ENCODE measurements at places on chromosomes 5 and 9. TPM values are rescaled to one million over a fixed set of nuclear protein-coding genes. Genes with fewer than 3 reads are reported as not detected.

DNA sequence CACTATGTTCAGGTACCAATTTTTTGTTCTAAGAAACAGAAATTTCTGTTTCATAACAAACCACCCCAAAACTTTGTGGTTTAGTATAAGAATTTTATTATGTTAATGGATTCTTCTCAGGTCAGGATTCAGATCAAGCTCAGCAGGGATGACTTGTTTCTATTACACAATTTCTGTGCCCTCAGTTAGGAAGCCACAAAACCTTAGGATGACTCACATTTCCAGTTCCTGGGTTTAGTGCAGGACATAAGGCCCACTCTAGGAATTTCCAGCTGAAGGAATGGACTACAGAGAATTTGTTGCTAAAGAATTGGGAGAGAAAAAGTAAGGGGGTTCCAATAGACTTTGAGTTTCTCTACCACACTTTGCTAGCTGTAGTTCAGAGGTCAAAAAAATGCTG lies 629.3 kb downstream of the ANXA1 start:
- no peaks in the 10 kb centered on the region for H3K4me1 ChIP-seq
- DNase-seq = no peak
- H3K4me3 ChIP-seq = no peak overlapping the region

- H3K27ac ChIP-seq = no peak overlapping the region
- H3K4me1 ChIP-seq = no peaks in the 10 kb centered on the region
- no peak for DNase-seq
Observed at GRCh38 chr9:130167927-130168326, 4.3 kb upstream of the NCS1 start.

DNA sequence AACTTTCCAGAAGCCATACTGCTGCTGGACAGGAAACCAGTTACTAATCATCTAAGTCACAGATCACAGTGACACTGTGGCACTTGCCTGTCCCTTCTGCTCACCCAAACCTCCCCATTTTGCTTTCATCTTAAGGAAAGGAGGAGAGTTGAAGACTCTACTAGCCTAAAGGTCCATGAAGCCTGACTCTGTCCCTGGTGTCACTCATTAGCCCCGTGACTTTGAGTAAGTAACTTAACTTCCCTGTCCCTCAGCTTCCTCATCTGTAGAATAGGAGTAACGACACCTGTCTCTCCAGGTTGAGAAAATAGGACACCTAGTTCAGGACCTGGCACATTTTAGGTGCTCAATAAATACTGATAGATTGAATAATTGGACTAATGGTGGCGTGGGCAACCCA lies 536 bp upstream of the SLC6A7 start:
- no peaks in the 10 kb centered on the region for H3K27me3 ChIP-seq
- H3K36me3 ChIP-seq = no peaks in the 10 kb centered on the region
- no peak overlapping the region for H3K4me3 ChIP-seq
- no peaks in the 10 kb centered on the region for H3K4me1 ChIP-seq
- DNase-seq = no peak
- H3K27ac ChIP-seq = no peak overlapping the region

GRCh38 chr5:39190311-39191102 lies 28.9 kb downstream of the FYB1 start:
- no peak for DNase-seq
- H3K27me3 ChIP-seq = 0 out of 2 replicates have a peak, but pooled peaks cover 4% of the 10 kb centered on the region
- no peaks in the 10 kb centered on the region for H3K36me3 ChIP-seq

- H3K27ac ChIP-seq = no peak overlapping the region
- no peaks in the 10 kb centered on the region for H3K36me3 ChIP-seq
- DNase-seq = no peak
- no peaks in the 10 kb centered on the region for H3K27me3 ChIP-seq
Observed at GRCh38 chr5:142390334-142390733, 65.5 kb upstream of the SPRY4 start.

- peak; percentile 81 for DNase-seq
- no peaks in the 10 kb centered on the region for H3K27me3 ChIP-seq
- no peak overlapping the region for H3K4me3 ChIP-seq
- H3K36me3 ChIP-seq = no peaks in the 10 kb centered on the region
Observed at GRCh38 chr5:172420235-172420939, 33.9 kb downstream of the SH3PXD2B start.

DNA sequence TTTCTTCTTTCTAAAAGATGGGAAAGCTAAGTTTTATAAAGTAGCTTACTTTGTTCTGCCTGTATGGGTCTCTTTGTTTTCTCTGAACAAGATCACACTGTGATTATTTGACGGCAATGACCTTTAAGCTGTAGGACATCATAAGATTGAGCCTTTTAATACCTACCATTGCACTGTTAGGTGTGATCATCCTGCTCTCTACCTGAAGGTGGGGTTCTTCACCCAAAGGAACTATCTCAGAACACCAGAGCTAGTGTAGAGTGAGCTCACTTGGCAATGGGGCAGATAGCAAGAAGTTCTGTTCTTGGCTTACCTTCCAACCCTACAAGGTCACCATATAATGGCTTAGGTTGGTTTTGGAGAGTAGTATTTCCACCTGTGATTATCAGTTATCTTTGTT lies 200.2 kb downstream of the SPATA31D1 start:
- no peaks in the 10 kb centered on the region for H3K27me3 ChIP-seq
- DNase-seq = no peak
- H3K27ac ChIP-seq = no peak overlapping the region
- no peaks in the 10 kb centered on the region for H3K4me1 ChIP-seq
- no peak overlapping the region for H3K4me3 ChIP-seq

DNA sequence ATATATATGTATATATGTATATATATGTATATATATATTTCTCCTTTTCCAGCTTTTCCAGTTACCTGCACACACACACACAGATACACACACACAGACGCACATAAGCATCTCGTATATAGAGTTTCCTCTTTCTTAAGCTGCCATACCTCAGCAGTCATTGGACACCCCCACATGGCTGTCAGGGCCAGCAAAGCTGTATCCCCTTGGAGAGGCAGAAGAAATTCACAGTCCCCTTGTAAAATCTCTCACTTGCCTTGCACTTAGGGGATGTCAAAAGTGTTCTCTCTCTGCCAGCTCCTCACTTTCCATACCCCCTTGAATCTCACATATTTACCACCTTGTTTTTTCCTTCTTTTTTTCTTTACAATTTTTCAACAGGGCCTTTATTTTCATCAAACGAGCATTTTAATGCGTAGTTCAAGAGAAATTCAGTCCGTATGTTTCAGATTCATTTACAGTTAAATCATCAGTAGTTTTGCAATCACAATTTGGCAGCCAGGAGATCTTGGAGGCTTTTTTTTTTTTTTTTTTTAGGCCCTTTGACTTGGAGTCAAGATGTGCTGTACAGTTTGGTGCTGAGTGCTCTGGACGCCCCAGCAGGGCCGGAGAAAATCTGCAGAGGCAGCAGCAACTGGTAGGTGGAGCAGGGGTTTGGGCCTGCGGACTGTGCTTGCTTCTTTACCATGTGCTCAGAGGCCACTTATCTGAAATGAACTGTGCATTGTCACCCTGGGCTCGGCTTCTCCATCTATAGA lies 244.9 kb upstream of the KLF4 start:
- H3K27ac ChIP-seq = no peak overlapping the region
- H3K4me3 ChIP-seq = no peak overlapping the region
- no peaks in the 10 kb centered on the region for H3K27me3 ChIP-seq
- no peak for DNase-seq

DNA sequence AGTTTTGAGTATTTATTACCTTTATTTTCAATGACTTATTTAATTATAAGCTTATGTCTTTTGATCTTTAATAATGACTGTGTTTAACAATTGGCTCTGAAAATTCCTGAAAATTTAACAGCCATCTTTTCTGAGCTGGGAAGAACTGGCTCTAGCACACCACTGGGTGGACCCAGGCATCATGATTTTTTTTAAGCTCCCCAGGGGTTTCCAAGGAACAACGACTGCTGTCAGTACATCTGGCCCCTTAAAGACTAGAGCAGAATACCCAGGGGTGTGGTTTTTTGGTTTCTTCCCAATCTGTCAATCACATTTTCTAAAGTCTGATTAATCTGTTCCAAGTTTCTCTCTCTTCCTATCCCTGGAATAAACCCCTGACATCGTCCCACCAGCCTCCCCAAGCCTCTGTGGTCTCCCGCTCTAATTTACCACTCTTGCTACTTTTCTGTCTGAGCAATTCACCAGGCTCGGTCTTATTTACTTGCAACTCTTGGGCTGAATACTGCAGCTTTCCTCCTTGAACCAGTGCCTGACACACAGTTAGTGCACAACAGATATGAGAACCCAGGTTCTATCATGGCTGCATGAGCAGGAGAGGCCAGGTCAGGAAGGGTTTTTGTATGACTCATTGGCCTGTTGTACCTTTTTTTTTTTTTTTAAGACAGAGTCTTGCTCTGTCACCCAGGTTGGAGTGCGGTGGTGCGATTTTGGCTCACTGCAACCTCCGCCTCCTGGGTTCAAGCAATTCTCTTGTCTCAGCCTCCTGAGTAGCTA lies 321.9 kb downstream of the ZSWIM6 start:
- no peak overlapping the region for H3K4me3 ChIP-seq
- DNase-seq = no peak
- H3K4me1 ChIP-seq = peaks cover 11% of the 10 kb centered on the region
- no peaks in the 10 kb centered on the region for H3K27me3 ChIP-seq
- no peak overlapping the region for H3K27ac ChIP-seq

GRCh38 chr9:4986296-4986695 lies 1.2 kb downstream of the JAK2 start:
- peak overlapping the region; percentile 79 for H3K4me3 ChIP-seq
- peak overlapping the region; percentile 75 for H3K27ac ChIP-seq
- no peaks in the 10 kb centered on the region for H3K36me3 ChIP-seq
- no peaks in the 10 kb centered on the region for H3K27me3 ChIP-seq

GRCh38 chr9:81560851-81561732 lies 128.3 kb downstream of the TLE1 start:
- H3K27me3 ChIP-seq = no peaks in the 10 kb centered on the region
- no peaks in the 10 kb centered on the region for H3K36me3 ChIP-seq
- no peaks in the 10 kb centered on the region for H3K4me1 ChIP-seq
- no peak for DNase-seq
- no peak overlapping the region for H3K4me3 ChIP-seq

DNA sequence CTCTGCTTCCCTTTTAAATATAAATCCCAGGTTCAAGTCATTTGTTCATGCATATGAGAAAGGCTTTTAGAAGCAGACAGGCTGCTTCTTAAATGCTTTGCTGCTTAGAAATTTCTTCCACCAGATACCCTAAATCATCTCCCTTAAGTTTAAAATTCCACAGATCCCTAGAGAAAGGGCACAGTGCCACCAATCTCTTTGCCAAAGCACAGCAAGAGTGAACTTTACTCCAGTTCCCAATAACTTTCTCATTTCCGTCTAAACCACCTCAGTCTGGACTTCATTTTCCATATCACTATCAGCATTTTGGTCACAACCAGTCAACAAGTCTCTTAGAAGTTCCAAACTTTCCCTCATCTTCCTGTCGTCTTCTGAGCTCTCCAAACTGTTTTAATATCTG lies 679.8 kb upstream of the FTMT start:
- H3K27me3 ChIP-seq = no peaks in the 10 kb centered on the region
- H3K4me1 ChIP-seq = no peaks in the 10 kb centered on the region
- no peak for DNase-seq
- H3K27ac ChIP-seq = no peak overlapping the region
- no peak overlapping the region for H3K4me3 ChIP-seq

GRCh38 chr5:88556406-88556805 lies 287.8 kb upstream of the TMEM161B start:
- DNase-seq = no peak
- H3K36me3 ChIP-seq = no peaks in the 10 kb centered on the region
- H3K27ac ChIP-seq = no peak overlapping the region
- H3K4me1 ChIP-seq = peaks cover 7% of the 10 kb centered on the region
- H3K4me3 ChIP-seq = no peak overlapping the region

DNA sequence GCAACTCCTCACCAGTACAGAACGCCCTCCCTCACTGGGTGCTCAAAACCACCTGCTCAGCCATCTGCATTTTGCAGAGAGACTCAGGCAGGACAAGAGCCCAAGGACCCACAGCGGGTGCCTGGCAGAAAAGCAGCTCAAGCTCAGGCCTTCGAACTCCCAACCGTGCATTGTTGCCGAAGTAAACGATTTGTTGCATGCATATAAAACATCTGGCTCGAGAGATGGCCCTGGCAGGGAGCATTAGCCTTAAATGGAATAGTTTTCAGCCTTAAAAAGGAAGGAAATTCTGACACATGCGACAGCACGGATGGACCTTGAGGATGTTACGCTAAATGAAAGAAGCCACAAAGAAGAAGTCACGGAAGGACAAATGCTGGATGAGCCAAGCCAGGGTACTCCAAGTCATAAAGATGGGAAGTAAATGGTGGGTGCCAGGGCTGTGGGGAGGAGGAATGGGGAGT lies 160.4 kb upstream of the PHYKPL start:
- H3K36me3 ChIP-seq = no peaks in the 10 kb centered on the region
- no peak overlapping the region for H3K4me3 ChIP-seq
- DNase-seq = no peak
- H3K27me3 ChIP-seq = no peaks in the 10 kb centered on the region
- no peaks in the 10 kb centered on the region for H3K4me1 ChIP-seq

DNA sequence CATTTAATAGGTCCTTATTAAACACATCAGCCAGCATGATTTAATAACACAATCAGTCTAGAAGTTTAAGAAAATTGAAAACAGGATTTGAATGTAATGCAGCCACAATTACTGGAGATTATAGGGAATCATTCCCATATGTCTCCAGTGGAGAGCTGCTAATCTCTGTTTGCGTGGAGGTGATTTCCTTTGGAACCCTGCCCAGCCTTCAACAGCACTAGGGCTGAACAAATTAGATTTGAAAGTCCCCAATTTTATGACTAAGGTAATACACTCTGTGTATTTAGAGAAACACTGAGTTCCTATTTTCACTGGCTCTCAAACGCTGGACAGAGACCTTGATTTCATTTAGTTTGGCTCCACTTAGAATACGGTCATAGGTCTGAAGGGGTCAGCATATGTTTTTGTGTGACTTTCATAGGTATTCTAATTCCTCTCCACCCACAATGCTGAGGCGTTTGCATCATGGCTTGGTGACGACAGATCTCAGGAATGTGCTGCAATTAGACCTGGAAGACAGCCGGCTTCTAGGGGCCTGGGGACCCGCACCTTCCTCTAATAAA lies 508.3 kb downstream of the EBF1 start:
- no peaks in the 10 kb centered on the region for H3K4me1 ChIP-seq
- no peaks in the 10 kb centered on the region for H3K27me3 ChIP-seq
- DNase-seq = no peak
- no peak overlapping the region for H3K4me3 ChIP-seq

DNA sequence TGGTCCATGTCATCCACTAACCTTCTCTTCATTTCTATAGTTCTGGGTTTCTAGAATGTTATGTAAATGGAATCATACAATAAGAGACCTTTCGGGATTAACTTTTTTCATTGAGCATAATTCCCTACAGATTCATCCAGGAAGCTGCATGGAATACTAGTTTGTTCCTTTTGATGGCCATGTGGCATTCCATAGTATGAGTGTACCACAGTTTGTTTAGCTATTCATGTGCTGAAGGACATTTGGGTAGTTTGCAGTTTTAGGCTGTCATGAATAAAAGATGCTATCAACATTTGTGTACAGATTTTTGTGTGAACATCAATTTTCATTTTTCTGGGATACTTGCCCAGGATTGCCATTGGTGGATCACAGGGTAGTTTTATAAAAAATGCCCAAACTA lies 6.8 kb upstream of the SPTLC1 start:
- no peak overlapping the region for H3K4me3 ChIP-seq
- no peak overlapping the region for H3K27ac ChIP-seq
- no peaks in the 10 kb centered on the region for H3K27me3 ChIP-seq
- no peaks in the 10 kb centered on the region for H3K36me3 ChIP-seq

Gene FOXD4L3
- total RNA-seq = 0.22 TPM

Gene SHISAL2B
- total RNA-seq = not detected

Gene GLRA1
- not detected for total RNA-seq

Gene RASGRF2
- 19.4 TPM for total RNA-seq

Gene LHX2
- total RNA-seq = not detected

Gene CDC23
- 24.0 TPM for total RNA-seq

Gene CNTLN
- total RNA-seq = 18.3 TPM

Gene ANKRD20A1
- total RNA-seq = 1.0 TPM

Gene FABP6
- 0.69 TPM for total RNA-seq

Gene NEURL1B
- not detected for total RNA-seq

Gene FCN1
- not detected for total RNA-seq

Measured in Karpas-422 (cell line).